Activated naive CD8-positive, alpha-beta T cell treated with anti-CD3 and anti-CD28 coated beads, Interleukin-2, amount 10 ng/mL, durations not matched to agents 7 days and 5 days (primary cell): ENCODE measurements at places on chromosomes 6 and 20. TPM values are rescaled to one million over a fixed set of nuclear protein-coding genes. Genes with fewer than 3 reads are reported as not detected.

MUC21 gene
- total RNA-seq = not detected

ERVFRD-1 gene
- total RNA-seq = not detected

RSPO4 gene
- 0.11 TPM for total RNA-seq

BANF2 gene
- not detected for total RNA-seq

IPCEF1 gene
- 46.4 TPM for total RNA-seq

GRM1 gene
- not detected for total RNA-seq

PROKR2 gene
- not detected for total RNA-seq

IL22RA2 gene
- not detected for total RNA-seq

FAM209B gene
- 1.8 TPM for total RNA-seq

DNA sequence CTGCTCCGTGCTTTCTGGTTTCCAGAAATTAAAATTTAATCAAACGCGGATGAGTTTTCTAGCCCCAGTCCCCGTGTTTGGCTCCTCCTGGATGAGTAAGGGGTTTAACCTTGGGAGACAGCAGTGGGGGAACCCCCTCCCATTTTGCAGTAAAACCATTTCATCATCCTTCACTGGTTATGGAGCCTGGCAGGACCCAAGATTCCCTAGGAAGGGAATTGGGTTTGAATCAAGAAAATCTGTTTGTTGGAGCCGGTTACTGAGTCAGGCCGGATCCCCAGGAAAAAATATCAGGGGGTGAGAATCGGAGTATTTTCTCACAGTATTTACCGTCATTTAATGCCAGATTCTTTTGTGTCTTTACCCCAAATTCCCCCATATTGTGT lies 754 bp downstream of the YWHAB start:
- DNase-seq = no peak

GRCh38 chr20:42204109-42204660 lies 586.0 kb upstream of the CHD6 start:
- DNase-seq = no peak

GRCh38 chr6:36029464-36029863 lies 1.9 kb downstream of the MAPK14 start:
- no peak for DNase-seq

DNA sequence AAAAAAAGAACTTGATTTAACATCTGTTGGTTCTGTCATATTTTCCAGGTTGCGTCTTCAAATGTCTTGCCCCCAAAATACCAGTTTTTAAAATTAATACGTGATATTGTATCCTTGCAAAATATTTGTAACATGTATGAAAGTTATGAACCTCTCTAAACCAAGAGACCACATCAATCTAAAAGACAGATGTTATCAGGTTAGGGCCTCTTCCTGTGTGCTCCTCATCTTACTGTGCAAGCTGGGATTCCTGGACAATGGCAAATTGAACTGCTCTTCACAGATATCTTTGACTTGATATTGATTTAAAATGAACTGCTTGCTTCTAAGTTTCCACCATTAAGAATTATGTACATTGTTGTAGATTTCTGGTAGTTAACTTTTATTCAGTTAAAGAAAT lies 9.6 kb downstream of the TMEM239 start:
- no peak for DNase-seq

- DNase-seq = no peak
These were observed 395.3 kb downstream of the MAFB start for GRCh38 chr20:40293740-40294139.

DNA sequence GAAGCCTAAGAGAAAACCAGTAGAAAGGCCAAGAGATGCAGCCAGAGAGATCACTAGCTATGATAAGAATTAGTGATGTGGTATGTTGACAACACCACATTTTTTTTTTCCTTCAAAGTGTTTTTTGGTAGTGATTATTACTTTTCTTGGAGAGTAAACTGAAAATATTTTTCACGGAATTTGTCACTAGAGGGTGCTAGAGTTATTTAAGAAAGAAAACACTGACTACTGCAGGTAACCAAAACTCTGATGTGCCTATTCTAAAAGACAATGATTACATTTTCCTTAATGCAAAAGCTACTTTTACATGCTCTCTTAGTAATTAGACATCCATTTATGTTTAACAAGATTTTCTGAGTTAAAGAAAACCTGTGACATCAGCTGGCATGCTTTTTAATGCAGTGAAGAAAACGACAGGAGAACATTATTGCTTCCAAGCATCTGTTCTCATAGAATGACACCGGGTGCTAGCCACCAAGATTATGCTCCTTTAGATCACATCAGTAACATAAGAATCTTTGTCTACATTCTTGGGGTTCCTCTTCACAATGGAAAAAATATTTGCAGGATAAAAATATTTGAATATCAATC lies 28.8 kb downstream of the RWDD2A start:
- no peak for DNase-seq

- no peak for DNase-seq
These were observed 88.9 kb upstream of the ATXN1 start for GRCh38 chr6:16849988-16850680.

- DNase-seq = no peak
These were observed 34.7 kb downstream of the TFEB start for GRCh38 chr6:41700463-41701347.

DNA sequence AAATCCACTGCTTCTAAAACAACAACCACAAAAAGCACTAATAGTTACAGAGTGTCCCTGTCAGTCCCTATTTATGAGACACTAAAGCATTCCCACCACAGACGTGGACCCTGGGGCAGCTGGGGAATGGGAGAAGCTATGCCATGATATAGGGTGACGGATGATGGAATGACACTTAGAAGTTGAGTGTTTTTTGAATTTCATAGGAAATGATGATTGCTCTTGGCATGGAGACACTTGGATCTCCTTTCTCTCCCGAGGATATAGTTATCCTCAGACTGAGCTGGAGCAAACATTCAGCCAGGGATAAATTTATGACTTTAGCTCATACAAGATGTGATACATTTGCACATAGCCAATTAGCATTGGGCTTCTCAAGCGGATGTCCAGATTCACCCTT lies 151.2 kb downstream of the EDN3 start:
- no peak for DNase-seq

DNA sequence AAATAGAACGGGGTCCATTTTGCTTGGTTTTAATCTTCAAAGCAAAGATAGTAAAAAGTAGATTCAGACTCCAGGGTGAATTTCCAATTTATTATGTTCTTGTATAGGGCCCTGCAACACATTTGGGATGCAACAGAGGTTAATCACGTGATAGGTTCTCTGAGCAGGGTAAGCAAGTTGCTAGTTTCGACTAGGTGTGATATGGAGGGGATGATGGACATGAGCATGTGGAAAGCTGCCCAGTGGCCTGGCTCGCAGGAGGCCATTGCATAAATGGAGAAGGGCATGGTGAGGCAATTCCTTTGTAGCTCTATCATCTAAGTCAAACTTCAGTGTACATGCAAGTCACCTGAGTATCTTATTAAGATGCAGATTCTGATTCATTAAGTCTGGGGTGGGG lies 17.7 kb upstream of the ADGRF4 start:
- no peak for DNase-seq

GRCh38 chr6:131840936-131841583 lies 33.2 kb downstream of the ENPP1 start:
- no peak for DNase-seq

GRCh38 chr6:5679691-5680090 lies 327.0 kb downstream of the NRN1 start:
- DNase-seq = no peak

- no peak for DNase-seq
These were observed 102.1 kb downstream of the ATG5 start for GRCh38 chr6:106223300-106223930.

GRCh38 chr6:93088621-93089501 lies 330.5 kb downstream of the EPHA7 start:
- no peak for DNase-seq

DNA sequence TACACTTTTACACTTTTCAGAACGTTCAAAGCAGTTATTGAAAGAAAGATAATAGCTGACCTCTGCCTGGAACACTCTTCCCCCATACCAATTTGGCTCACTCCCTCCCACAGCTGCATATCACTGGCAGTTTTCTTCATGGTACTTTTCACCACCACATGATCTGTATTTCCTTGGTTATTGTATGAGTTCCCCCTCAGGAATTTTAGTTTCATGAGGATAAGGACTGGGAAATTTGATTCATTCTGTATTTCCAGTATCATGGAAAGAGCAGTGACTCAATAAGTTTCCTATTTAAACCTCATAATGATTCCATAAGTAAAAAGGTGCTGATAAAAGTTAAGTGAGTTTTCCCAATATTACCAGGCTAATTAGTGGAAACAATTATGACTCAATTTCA lies 16.0 kb downstream of the HTR1B start:
- DNase-seq = no peak

DNA sequence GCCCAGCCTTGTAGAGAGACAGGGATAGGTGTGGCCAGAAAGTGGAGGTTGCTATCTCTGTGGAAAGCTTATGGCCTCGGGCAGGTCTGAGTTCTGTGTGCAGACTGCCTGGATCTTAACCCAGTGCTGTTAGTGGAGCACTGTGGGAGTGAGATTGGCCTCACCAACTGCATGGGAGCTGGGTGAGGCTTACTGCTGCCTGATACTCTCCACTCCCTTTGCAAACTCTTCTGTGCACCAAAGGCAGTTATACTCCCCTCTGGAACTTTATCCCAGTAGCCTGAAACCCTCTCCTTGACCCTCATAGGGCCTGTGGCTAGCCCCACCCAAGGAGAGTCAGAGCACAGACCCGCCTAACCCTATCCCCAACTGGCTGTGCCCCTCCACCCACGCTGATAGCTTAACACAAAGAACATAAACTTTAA lies 41.4 kb upstream of the PKIB start:
- no peak for DNase-seq

- DNase-seq = no peak
These were observed 56.9 kb downstream of the SYNJ2 start for GRCh38 chr6:158038291-158039177.

DNA sequence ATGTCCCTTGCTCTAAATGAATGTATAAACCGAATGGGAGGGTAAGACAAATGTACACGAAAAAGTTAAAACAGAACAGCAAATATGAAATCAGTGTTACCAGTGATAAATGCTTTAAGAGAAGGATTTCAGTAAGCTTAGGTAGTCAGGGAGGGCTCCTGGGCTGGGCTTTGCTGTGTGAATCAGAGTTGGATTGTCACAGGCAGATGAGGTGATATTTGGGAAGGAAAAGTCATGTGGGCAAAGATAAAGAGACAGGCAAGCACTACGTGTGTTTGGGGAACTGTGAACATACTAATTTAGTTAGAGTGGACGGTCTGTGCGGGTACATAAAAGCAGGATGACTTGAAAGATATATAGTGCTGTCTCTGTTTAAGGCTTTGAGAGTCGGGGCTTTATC lies 114.8 kb downstream of the CRYBG1 start:
- no peak for DNase-seq

DNA sequence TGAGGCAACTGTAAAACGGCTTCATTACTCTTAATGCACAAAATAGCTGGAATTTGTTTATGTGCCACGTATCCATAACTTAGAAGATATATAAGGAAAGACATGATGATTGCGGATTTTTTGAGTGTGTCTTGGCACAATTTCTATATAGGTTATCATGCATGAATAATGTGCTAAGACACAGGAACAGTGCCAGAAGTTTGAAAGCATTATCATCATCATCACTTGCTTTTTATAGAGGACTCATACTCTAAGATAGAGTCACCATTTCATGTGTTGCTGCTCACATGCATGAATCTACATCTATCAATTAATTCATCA lies 113.4 kb downstream of the ELOVL4 start:
- no peak for DNase-seq

DNA sequence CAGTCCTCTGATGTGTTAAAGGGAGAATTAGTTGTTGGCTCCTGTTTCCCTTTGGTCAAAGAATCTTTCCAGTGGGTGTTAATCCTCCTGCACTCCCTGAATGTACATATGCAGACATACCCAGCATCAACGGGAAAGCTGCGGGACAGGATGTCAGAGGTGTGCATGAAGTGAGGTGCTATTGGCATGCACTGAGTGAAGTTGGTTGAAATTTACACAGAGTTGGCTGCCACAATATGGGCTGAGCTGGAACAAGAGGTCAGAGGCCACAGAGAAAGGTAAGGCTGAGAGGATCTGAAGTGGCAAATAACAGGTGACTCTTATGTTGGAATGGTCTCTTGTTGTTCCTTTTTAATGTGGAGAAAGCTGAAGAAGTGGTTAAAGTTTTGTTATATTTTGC lies 82.7 kb upstream of the AKIRIN2 start:
- DNase-seq = no peak
